ENCODE measurements at places on chromosomes 2 and 18.

GRCh38 chr2:10547663-10548376 is 99.7 kb upstream of the ODC1 start:
- DNase-seq = no peak

GRCh38 chr2:120856421-120856862 is 120.8 kb downstream of the GLI2 start:
- DNase-seq = no peak

GRCh38 chr2:144382849-144383248 is 137.1 kb downstream of the ZEB2 start:
- no peak for DNase-seq

GRCh38 chr2:197191940-197192322 is 118.6 kb downstream of the ANKRD44 start:
- no peak for DNase-seq

DNA sequence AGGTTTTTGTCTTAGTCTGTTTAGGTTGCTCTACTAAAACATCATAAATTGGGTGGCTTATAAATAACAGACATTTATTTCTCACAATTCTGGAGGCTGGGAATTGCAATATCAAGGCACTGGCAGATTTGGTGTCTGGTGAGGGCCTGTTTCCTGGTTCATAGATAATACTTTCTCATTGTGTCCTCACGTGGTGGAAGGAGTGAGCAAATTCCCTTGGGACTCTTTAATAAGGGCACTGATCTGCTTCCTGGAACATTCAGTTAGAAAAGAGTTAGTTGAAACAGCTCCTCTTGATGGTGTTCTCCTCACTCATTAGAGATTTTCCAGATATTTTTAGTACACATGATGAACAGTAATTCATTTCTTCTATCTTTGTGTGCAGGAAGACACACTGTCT is 22.3 kb downstream of the COL4A3 start:
- DNase-seq = no peak

GRCh38 chr2:53787614-53788289 is 908 bp downstream of the ERLEC1 start:
- no peak for DNase-seq

DNA sequence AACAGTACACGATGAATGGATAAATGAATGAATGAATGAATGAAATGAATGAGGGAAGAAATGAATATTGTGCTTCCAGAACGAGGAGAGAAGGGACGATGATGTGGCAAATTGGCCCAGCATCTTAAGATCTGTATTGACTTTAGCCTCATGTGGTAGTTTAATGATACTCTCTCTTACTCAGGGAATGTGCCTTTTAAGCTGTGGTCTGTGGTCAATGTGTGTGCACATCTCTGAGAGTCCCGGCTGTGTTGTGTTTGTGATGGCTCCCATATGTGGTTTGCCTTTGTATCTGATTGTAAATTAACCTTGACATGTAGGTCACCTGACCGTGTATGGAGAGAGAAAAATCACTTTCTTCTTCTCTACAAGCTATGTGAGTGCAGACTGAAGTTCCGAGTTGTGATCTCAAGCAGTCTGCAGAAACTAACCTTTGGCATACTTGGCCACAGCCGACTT is 91.2 kb downstream of the NEDD4L start:
- DNase-seq = no peak

GRCh38 chr2:113980946-113981345 is 91.1 kb downstream of the ACTR3 start:
- no peak for DNase-seq

- DNase-seq = no peak
These were observed 72.1 kb upstream of the LYPD6B start for GRCh38 chr2:148966438-148966758.
